ENCODE measurements at places on chromosomes 3 and 15.

DNA sequence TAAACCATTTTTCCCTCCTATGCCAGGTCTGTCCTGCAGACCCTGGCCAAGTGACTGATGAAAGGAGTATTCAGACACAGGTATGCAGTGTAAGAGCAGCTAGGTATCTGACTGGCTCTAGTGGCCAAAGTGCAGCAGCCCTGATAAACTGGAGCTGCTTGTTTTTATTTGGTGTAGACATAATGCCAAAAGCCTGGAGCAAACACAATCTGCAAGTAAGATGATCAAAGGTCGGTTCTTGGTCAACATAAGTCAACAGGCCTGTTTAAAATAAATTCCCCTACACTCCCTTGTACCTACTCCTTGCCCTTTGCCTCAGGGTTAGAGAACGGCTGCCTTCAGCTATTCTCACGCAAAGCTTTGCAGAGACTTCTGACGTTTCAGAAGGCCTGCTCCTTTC, 1003.1 kb downstream of the ZPLD1 start:
- no peak for DNase-seq

DNA sequence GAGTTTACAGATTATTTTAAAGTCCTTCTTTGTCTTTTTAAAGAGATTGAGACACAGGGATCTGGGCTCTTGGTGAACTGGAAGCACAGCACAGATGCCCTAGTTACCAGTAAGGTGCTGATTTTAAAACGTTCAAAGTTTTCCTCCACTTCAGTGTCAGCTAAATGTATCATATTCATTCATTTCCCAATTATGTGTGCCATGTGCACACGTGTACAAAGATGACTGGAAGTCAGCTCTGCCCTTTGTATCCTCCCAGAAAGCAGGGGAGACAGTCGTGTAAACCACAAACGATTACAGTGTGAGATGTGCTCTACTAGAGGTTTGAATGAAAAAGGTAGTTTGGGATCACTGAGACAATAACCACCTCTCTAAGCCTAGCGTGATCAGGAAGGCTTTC, 730 bp downstream of the ZKSCAN7 start:
- DNase-seq, result no peak

GRCh38 chr3:125462722-125463299, 57.2 kb downstream of the SNX4 start:
- no peak for DNase-seq

DNA sequence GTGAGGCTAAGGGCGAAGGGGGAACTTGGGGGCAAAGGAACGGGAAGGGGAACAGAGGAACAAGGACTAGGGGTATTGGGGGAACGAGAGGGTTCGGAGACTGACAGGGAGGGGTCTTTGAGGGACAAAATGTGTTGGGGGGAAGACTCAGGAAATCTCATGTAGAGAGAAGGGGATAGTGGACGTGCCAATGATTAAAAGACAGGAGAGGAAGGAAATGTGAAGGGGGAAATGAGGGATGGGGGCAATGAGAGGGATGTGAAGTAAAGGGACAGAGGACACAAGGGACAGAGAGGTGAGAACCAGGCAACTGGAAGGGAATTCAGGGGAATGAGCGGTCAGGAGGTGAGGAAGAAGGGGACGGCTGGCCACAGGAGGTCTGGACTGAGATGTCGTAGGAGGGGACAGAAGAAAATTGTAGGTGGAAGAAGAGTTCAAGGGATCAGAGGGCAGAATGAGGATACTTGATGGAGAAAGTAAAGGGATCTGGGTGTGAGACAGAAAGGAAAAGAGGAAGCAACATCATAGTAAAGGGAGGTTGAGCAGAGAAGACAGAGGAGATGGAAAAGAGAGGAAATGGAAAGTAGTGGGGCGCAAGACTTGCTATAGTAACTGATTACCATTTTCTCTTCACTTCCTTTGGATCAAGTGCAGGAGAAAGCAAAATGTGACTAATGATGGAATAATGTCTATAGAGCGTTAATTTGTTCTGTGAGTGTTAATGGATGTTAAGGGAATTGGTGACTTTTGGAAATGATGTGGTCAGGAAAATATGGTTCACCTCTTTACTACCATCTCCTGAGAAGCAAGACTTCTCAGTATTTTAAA, 749 bp downstream of the RAB8B start:
- DNase-seq, result no peak

DNA sequence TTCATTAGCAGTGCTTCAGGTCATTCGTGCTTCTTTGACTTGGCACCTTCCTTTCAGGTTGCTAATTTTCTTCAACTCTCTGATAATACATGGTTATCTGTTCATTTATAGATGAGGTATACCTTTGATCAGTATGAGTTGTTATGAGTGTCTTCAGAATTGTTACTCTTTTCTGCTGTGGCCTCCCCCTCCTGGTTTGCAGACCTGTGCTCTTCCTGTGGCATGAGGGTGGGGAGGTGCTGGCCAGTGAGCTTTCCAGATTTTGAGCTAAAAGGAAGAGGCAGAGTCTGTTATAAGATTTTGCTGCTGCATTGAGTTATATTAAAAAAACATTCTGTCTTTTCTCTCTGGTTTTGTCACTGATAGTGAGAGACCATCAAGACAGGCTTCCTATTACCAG, 30.8 kb upstream of the GOLGA6L9 start:
- no peak for DNase-seq

- DNase-seq, result no peak
Observed at GRCh38 chr15:41783296-41783695, 9.0 kb downstream of the MAPKBP1 start.

GRCh38 chr3:125440559-125440955, 65.4 kb upstream of the ZNF148 start:
- DNase-seq, result no peak

DNA sequence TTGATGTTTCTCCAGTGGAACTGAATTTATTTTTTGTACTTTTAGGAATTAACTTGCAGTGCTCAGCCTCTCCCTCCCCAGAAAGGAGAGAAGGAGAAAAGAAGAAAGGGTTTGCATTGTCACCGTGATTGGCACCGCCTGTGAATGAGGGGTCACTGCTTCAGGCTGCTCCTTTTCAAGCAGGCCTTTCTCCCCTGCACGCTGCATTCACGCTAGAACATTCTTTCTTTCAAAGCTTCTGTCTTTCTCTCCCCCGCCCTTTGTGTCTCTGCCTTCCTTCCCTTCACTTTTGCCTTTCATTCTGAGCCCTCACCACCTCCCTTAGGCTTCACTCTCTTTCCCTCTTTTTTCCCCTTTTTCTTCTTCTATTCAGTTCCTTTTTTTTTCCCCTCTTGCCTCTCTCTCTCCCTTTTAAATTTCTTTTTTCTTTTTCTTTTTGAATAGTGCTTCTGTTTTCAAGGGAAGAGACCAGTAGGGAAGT, 42.4 kb downstream of the ZNF710 start:
- no peak for DNase-seq
